ENCODE measurements at places on chromosomes 3 and 15. TPM values are rescaled to one million over a fixed set of nuclear protein-coding genes. Genes with fewer than 3 reads are reported as not detected.
A peak's percentile ranks its signal among the peaks of the same experiment; 100 is the strongest.

DNA sequence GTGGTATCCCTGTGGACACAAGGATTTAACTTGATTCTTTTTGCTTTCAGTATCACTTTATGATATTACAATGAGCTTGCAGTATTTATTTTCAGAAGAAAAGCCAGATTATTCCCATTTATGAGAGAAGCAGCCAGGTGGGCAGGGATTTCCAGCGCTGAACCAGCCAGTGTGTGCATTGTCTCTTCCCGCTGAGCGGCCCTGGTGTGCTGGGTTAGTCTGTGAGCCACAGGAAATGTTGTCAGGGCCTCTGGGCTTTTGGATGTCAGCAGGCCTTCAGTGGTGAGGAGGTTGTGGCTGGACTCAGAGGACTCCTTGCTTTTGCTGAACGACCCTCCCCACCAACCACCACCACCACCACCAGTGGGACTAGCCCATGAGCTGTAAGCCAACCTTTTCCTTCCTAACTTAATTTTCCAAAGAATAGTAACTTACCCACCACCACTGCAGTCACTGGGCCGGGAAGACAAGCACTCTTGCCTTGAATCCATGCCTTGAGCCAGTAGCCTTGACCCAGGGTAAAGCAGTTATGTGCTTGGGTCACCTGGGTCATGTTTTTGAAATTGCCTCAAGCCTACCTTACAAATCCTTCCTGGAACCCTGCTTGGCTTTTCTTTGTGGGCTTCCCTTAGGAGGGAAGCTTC, 33.1 kb downstream of the FLNB start:
- no peak overlapping the region for H3K27ac ChIP-seq
- peaks cover 7% of the 10 kb centered on the region for H3K4me1 ChIP-seq
- H3K4me3 ChIP-seq, result no peak overlapping the region
- no peaks in the 10 kb centered on the region for H3K27me3 ChIP-seq
- no peak for DNase-seq

DNA sequence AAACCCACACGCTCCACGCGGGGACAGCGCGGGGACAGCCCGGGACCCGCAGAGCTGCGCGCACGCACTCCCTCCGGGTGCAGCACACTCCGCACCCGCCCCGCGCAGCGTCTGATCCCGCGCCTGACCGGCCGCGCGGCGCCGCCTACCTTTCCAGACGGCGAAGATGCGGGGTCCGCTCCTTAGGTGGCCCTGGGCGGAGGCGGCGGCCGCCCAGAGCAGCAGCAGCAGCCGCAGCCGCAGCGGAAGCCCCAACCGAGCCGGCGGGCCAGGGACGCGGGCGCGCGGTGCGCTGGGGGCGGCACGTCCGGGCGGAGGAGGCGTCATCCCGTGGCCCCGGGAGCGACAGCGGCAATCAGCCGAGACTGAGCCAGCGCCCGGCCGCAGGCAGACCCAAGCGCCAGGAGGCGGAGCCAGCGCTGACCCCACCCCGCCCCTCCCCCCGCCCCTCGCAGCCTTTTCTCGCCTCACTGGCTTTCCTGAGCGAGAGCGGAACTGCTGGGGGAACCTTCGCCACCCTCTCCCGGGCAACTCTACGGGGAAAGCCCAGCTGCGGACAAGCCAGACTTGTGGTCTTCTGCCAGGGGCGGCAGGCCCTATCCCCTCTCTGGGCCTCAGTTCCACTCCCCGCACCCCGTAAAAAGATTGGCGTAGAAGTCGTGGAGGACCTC, at the start of gene SEMA7A:
Gene SEMA7A, minus strand, starts transcription at position 367 of the 671 bp plus-strand sequence. Its CDS starts 40 bp downstream, at position 327.
- H3K36me3 ChIP-seq, result no peaks in the 10 kb centered on the region
- H3K27ac ChIP-seq, result peak within 1 kb of the TSS; percentile 97
- peak within 1 kb of the TSS; percentile 85 for H3K4me3 ChIP-seq
- H3K27me3 ChIP-seq, result no peaks in the 10 kb centered on the region
- DNase-seq, result peak; percentile 84
- H3K4me1 ChIP-seq, result peaks cover 65% of the 10 kb centered on the region

ZBED2 gene
- polyA plus RNA-seq, result 0.12 TPM

- H3K27ac ChIP-seq, result no peak overlapping the region
- H3K27me3 ChIP-seq, result no peaks in the 10 kb centered on the region
- DNase-seq, result no peak
- H3K36me3 ChIP-seq, result peaks cover 15% of the 10 kb centered on the region
- no peaks in the 10 kb centered on the region for H3K4me1 ChIP-seq
These were observed 79.6 kb downstream of the SUMF1 start for GRCh38 chr3:4387210-4388204.

EHHADH gene
- polyA plus RNA-seq, result 0.34 TPM

- H3K27ac ChIP-seq, result no peak overlapping the region
- H3K4me1 ChIP-seq, result peaks cover 24% of the 10 kb centered on the region
- H3K27me3 ChIP-seq, result no peaks in the 10 kb centered on the region
- H3K4me3 ChIP-seq, result no peak overlapping the region
- no peak for DNase-seq
- no peaks in the 10 kb centered on the region for H3K36me3 ChIP-seq
These were observed 62.1 kb upstream of the IL12A start for GRCh38 chr3:159926573-159926972.
